ACHN (cell line): ENCODE measurements at places on chromosomes 6 and 20.

GRCh38 chr6:111995404-111995803 lies 58.5 kb upstream of the CCN6 start:
- DNase-seq = no peak

- DNase-seq = no peak
These were observed 119.8 kb downstream of the COL12A1 start for GRCh38 chr6:75085931-75086635.

- DNase-seq = no peak
These were observed 11.7 kb downstream of the FIG4 start for GRCh38 chr6:109702791-109703190.

DNA sequence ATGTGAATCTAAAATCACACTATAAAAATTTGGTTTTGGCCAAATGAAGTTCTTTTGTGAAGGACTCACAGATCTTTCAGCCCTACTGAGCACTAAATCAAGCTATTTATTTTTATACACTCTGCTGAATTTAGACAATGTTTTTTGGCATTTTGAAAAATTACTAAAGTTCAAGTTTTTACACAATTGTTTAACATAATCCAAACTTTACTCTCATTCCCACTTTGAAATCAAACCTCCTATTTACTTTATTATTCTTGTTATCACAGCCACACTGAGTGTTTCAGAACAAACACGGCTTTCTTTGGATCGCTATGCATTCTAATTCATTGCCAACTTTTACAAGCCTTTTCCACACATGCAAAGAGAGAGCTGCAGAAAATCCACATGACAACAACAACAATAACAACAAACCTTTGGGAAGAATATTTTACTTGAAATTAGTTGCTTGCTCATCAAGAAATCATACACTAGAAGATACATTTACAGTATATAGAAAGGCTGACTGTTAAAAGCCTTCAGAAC lies 49.1 kb upstream of the TMEM30A start:
- DNase-seq = no peak

- DNase-seq = no peak
These were observed 714.0 kb downstream of the MAFB start for GRCh38 chr20:39974966-39975501.

DNA sequence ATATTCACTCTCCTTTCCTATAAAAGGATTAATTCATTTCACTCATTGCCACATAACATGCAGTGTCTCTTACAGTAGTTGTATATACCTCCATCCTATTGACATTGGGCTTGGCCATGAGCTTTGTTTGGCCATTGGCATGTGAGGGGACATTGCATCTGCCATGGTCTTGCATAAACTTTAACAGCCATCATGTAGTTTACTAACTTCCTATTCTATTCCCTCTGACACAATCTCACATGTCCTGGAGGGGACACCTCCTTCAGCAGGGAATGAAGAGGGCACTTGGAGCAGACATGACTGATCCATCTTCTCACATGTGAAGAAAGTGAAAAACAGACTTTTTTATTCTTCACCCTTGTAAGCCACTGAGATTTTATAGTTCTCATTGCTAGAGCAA lies 115.5 kb upstream of the MARCKS start:
- DNase-seq = no peak

GRCh38 chr20:56406910-56407309 lies 5.2 kb upstream of the CASS4 start:
- DNase-seq = no peak

DNA sequence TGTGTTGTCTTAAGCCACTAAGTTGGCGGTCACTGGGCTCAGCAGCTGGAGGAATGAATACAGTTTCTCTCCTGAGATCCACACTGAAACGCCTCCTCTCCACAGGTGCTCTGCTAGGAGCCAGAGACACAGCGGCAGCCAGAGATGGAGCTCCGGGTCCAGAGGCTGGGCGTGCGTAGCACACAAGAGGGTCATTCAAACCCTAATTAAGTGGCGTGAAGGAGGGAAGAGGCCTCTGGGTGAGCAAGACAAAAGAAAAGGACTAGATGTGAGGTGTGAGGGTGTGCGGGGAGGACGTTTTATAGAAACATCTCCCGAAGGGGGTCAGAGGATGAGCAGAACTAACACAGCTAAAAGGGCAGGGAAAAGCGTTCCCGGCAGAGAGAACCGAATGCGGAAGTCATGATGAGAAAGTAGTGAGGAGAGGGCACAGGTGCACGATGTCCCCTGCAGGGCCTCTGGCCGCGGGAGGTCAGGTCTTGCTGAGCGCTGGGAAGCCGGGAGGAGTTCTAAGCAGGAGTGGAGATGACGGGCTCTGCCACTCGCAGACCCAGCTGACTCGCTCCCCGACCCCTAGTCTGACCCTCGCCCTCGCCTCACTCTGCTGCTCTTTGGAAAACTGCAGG lies 54.4 kb downstream of the BMP7 start:
- DNase-seq = no peak

- DNase-seq = peak; percentile 76
These were observed 1.3 kb downstream of the MAPK14 start for GRCh38 chr6:36028877-36029324.

- no peak for DNase-seq
These were observed 41.7 kb downstream of the MBOAT1 start for GRCh38 chr6:20170455-20171148.

DNA sequence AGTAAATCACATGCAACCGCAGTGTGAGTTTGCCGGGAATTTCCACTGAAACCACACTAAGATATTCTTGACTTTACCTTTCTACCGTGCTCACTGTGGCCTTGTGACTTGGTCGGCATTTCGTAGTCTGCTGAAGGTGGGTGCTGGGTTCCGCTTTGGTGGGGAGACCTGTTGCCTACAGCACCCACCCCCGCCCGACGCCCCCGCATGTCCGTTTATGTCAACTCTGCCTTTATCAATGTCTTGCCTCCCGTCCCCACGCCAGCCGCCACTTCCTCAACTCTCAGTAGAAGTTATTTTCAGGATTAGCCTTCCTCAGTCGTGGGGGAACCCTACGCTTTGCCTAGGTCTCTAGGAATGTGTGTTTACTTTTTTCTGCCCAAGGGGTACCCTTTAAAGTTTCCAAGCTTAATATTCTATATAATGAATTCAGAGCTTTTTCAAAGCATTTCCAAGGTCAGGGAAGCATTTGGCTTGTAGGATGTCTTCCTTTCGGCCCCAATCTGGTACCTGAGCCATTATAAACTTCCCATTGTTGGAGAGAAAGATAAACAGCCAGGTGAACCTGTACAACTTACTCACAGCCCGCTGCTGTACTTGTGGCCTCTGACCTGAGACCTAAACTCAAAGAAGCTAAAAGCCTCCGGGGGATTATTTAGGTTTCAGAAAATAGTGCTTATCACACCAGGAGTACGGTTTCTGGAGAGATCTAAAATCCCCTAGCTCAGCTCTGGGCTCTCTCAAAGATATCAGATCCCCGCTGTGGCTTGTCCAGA lies 54.2 kb downstream of the TBC1D7 start:
- DNase-seq = no peak

GRCh38 chr6:163679753-163680152 lies 265.2 kb downstream of the QKI start:
- no peak for DNase-seq

GRCh38 chr6:149209871-149210775 lies 107.4 kb upstream of the TAB2 start:
- no peak for DNase-seq

DNA sequence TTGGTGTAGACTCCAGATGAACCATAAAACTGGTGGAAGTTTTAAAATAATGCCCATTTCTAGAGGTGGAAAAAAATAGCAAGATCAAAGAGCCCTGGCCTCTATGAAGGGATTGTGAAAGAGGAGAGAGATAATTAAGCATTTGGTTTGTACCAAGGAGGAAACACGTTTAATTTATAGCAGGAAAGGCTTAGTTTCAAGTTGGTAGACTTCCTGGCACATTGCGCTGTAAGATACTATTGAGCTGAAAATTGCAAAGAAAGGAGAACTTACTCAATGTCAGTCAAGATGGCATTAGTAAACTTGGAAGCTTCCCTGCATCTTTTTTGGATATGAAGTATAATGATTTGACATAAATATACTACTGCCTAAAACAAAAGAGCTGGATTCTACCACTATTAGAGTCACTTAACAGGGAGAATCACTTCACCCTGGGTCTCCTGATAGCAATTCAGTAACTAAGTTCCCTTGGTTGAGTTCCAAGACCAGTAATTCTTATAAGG lies 24.4 kb downstream of the MARCKS start:
- no peak for DNase-seq

- DNase-seq = no peak
These were observed 19.6 kb downstream of the SERPINB6 start for GRCh38 chr6:2951728-2952127.

DNA sequence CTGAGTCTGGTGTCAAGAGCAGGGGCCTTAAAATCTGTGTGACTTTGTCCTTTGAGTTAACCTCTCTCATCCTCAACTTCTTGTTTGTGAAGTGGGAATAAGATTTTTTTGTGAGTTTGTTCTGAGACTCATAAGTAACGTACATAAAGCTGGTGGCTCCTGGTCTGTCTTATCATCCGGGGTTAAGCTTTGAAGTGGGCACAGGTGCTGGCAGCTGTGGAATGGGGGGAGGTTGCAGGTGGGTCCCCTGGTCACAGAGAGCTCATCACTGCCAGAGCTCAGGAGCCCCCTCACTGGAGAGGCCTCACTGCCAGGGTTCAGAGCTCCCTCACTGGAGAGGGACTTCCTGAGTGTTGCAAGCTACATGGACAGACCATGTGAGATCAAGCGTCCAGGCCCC lies 174.1 kb downstream of the NRN1 start:
- DNase-seq = no peak

GRCh38 chr6:140711019-140711613 lies 1336.7 kb upstream of the CITED2 start:
- DNase-seq = no peak

DNA sequence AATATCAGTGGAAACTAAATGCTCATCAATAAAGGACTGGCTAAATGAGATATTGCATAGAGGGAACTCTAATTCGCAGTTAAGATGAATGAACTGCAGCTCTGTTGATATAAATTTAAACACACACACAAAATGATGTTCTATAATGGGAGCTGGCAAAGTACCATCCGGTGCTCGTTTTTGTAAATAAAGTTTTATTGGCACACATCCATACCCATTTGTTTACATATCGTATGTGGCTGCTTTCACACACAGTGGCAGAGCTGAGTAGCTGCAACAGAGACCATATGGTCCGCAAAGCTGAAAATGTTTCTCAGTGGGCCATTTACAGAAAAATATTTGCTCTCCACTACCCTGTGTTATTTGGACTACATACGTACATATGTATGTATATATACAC lies 120.7 kb downstream of the EDN3 start:
- DNase-seq = no peak

- DNase-seq = no peak
These were observed 74.9 kb downstream of the FOXO3 start for GRCh38 chr6:108635505-108636226.

GRCh38 chr6:39790772-39791171 lies 1.4 kb upstream of the DAAM2 start:
- no peak for DNase-seq

DNA sequence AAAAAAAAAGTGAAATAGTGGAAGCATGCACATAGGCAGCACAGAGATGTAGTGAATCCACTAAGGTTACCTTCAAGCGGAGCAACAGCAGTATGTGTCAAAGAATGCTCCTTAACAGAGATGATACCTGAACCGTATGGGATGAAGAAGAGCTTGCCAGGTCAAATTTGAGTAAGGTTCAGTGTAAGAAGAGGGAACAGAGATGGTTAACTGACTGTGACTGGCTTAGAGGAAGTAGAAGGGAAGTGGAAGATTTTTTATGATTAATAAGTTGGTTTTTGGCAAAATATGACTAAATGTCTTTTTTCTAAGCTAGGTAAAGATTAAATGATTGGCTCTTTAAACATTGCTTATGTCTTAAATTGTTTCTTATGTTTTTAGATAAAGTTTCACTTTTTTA lies 52.6 kb upstream of the C20orf144 start:
- DNase-seq = no peak

DNA sequence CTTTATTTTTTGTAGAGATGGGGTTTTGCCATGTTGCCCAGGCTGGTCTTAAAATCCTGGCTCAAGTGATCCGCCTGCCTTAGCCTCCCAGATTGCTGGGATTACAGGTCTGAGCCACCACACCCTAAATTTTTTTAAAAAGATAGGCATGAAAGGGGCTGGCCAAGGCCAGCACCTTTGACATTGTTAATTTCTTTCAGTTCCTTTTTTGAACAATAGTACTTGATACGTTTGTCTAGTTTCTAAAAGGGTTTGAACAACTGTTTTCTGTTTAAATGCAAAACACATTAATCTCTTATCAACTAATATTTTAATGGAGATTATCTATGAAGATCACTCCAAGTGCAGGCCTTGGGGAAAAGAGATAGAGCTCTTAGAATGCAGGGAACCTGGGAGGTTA lies 37.6 kb upstream of the PTPRK start:
- DNase-seq = no peak

DNA sequence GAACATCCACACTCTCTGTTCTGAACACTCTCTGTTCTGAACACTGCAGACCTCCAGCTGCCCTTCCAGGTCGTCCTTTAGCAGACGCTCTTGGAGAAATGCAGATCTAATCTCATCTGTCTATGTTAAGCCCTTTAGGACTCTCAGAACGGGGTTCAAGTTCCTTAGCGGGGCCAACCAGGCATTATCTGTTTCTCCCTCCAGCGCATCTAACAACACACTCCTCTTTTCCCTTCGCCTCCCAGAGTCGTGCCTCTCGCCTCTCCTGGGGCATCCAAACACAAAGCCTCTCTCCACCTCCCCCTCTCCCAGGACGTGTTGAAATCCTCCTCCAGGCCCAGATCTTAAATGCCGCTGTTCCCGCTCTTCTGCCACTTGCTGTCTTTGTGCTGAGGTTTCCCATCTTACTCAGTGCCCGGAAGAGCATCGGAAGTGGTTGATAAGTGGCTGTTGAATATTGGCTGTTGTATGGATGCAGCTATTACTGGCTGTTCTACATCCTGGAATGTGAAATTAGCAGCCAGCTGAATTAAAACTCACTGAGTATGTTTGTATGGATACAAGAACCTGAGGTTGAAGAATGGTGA lies 108.4 kb upstream of the GGTLC1 start:
- DNase-seq = no peak

DNA sequence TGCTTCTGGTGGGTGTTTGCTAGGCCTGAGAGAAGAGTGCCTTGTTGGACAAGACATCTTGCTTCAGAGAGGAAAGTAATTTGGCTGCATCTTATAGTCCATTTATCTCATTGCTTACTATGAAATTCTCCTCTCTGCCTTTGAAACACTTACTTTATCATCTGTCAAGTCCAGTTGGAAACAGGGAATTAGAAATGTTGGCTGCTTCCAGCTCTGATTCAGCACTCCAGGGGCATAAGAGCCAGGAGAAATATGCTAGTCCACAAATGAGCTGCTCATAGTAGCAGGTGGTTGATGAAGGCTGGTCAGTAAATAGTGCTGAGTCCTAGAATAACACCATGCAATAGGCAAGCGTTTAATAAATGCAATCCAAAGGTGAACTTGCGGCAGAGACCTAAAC lies 227.1 kb downstream of the SLC35F1 start:
- no peak for DNase-seq
